Bone marrow (tissue), 2 donors: ENCODE measurements at places on chromosomes 12 and 14.
A peak's percentile ranks its signal among the peaks of the same experiment; 100 is the strongest.

GRCh38 chr12:10697156-10697555 lies 23.3 kb upstream of the STYK1 start:
- DNase-seq: no peak

DNA sequence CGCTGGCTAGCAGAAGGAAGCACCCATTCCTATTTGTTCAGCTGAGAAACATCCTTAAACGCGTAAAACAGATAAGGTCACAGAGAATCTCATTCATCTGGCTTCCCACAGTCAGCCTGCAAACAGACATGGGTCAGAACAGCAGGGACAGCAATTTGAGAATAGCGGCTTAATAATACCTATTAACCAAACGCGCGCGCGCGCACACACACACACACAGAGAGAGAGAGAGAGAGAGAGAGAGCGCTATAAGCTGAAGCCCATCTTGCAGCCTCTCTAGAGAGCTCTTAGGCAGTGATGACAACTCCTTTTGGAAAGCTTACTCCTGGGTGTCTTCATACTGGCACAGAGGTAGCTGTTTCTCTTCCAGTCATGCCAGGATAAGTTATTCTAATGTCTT lies 26.4 kb downstream of the TMEM132D start:
- no peak for DNase-seq

GRCh38 chr12:124740691-124741137 lies 123.0 kb downstream of the SCARB1 start:
- DNase-seq: no peak

GRCh38 chr12:19596434-19597166 lies 157.3 kb downstream of the AEBP2 start:
- no peak for DNase-seq

DNA sequence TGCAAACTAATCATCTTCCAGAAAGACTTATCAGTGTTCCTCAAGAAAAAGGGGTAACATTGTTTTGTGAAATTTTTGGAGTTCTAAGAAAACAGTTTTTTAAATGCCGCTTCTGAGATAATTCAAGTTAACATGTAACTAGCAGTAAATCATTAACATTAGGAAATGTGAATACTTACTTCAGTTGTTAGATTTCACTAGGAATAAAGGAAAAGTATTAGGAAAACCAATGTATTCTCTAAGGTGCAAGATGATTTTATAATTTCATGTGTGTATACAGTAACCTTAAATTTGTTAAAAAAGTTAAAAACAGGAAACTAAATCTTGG lies 36.8 kb downstream of the PAPOLA start:
- DNase-seq: no peak

DNA sequence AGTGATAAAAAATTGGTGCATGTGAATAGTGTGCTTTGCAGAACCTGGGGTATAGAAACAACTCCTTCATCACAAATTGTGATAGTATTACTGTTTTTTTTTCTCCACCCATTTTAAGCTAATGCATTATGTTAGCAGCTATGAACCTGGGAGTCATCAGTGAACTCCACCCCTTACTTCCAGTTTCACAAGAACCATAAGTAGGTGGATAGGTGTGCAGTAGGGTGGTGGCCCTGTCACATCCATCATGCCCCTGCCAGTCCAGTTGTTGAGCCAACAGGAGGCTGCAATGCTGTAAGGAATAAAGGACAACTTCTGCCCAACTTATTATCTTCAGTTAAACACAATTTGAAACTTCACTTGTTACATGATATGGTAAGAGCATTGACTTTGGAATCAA lies 85.7 kb downstream of the ABCD2 start:
- no peak for DNase-seq

DNA sequence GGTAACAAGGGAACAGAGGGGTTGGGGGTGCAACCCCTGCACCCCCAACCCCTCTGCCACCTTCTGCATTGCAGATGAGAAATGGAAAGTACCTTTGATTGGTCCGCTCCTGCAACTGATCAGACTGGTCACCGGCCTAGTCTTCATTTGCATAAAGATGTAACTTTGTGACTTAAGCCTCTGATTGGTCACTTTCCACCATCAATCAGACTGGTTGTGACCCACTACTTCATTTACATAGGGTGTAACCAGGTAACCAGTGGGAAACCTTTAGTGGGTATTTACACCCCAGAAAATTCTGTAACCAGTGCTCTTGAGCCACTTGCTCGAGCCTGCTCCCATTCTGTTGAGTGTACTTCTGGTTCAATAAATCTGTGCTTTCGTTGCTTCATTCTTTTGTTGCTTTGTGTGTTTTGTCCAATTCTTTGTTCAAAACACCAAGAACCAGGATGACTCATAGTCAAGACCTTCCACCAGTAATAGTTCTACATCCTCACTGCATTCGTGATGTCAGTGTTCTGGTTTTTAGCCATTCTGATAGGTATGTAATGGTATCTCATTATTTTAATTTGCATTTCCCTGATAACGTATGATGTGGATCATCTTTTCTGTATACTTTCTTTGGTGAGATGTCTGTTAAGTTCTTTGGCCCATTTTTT lies 30.8 kb downstream of the LEMD3 start:
- DNase-seq: no peak

- no peak for DNase-seq
Measured at GRCh38 chr12:89355243-89356068, 3.2 kb upstream of the DUSP6 start.

DNA sequence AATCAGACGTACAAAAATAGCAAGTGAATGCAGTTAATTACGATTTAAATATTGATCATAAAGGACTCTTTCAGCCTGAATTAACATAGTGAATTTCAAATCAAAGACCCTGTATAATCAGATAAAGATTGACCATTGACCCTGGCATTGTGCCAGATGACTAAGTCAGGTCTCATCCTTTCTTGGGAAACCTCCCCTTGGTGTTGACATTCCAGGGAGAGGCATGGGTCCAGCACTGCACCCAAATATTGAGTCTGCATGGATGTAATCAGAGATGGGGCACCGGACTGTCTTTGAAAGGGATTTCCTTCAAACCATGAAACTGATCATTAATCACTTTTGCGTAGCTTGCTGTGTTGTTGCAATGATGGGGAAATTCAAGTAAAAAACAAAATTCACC lies 1138.2 kb downstream of the BCL11B start:
- no peak for DNase-seq

GRCh38 chr14:40308240-40308639 lies 876.0 kb upstream of the FBXO33 start:
- no peak for DNase-seq

DNA sequence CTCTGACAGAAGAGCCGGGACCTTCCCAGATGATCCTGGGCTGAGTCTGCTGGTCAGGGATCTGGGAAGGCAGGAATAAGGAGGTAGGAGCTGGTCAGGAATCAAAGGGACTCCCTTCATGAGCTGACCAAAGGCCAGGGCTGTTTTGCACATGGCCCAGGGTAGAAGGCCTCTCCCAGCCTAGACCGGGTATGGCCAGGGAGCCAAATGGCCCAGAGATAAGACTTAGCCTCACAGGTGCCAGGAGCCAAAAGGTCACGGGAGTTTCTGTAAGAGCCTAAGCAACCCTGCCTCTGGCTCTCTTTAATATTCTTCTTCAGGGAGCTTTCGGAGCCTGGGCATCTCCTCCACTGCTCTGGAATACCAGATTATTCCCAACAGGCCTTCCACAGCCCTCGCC lies 191.3 kb upstream of the PWP1 start:
- no peak for DNase-seq

DNA sequence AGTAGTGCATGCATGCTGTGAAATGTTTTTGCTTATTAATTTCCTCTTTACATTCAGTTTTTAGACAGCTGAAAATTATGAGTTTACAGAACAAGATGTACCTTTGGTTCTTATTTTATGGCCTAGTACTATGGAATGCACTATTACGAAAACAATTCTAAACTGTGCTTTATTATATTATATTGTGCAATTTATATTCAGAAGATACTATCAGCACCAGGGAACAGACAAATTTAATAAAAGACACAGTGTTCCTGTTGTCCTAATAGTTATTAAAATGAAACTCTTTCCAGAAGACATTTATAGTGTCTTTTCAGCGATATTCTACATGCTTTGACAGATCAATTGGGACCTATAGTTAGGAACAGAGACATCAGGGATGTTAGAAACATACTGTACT lies 427.3 kb downstream of the BTG1 start:
- DNase-seq: no peak

DNA sequence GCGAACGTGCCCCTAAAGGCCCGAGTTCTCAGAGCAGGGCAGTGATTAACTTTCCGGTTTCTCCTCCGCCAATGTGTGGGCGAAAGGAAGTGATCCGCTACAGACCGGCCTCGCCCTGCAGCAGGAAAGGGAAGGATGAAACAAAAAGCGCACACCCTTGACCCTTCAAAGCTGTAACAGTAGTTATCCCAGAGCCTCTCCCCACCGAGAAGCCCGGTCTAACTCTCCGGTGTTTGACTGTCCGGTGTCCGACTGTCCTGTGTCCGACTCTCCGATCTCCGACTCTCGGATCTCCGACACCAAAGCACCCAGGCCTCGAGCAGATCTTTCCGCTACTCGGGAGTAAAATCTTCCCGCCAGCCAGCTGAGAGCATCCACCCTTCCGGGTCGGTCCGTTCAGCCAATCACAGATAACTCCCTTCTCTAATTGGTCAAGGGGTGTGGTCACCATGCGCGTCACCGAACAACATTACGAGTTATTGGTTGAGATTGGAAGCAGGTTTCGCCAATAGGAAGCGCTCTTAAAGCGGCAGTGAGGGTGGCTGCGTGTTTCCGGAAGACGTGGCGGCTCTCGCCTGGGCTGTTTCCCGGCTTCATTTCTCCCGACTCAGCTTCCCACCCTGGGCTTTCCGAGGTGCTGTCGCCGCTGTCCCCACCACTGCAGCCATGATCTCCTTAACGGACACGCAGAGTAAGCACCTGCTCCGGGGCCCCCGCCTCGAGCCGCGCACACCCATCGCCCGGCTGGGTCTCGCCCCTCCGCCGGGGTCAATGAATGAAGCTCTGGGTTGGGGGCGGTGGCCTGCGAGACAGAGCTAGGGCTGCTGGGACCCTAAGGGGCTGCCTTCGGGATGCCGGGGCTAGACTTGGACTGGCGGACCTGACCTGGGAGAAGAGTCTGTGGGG lies at the start of the genes GOLT1B and RECQL:
TSS of gene GOLT1B (plus strand) at position 532 of the 906 bp plus-strand sequence. CDS start at position 667, 135 bp downstream.
TSS of gene RECQL (minus strand) at position 378 of the 906 bp plus-strand sequence. CDS start 2,065 bp downstream, outside the sequence.
- peak; percentile 99 for DNase-seq

GRCh38 chr12:94587266-94588241 lies 62.8 kb downstream of the TMCC3 start:
- no peak for DNase-seq

- peak; percentile 71 for DNase-seq
Measured at GRCh38 chr14:103123634-103124500, 606 bp downstream of the TNFAIP2 start.

DNA sequence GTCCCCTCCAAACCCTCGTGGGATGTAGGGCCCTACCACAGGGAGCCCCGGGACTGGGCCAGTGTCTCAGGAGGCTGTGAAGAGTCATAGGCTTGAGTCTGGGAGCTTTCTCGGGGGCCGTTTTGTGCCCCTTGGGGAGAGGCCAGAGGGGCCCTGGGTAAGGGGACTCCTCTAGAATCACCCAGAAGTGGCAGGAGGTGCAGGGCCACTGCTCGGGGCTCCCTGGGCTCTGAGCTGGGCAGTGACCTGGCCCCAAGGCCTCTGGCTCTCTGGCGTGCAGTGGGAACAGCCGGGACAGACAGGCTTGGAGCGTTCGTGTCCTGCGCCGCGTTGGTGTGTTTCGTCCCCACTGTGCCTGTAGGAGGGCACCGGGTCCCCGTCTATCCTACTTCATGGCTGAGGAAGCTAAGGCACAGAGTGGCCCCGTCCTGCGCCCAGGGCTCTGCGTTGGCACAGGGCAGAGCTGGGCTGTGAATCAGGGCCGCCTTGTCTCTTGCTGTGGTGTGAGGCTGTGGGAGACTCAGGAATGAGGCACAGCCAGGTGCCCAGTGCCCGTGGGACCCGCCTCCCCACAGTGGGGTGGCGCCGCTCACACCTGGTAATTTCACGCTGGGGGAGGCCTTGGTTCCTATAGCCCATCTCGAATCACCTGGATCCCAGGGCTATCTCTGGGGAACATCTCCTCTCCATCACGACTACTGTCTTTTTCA lies 23.8 kb upstream of the KIF26A start:
- no peak for DNase-seq

DNA sequence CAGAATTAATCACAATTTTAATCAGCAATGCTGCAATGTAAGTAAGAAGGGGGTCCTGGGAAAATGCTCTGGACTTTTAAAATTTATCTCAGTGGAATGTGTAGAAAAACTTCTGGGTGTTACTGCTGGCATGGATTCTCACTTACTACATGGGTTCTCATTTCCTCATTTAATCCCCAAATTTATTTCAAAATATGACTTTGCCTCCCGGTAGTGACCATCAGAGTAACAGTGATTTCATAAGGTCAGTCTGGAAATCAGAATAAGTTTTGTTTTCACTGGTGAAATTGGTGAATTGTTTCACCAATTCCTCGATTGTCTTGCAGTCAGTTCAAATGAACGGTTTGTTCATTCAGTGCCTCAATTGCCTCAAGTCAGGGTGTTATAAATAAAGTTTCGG lies 22.3 kb upstream of the DDHD1 start:
- no peak for DNase-seq

- no peak for DNase-seq
Measured at GRCh38 chr14:77102154-77102553, 4.1 kb downstream of the CIPC start.

GRCh38 chr12:47707905-47708543 lies 2.2 kb upstream of the RPAP3 start:
- DNase-seq: no peak

- DNase-seq: no peak
Measured at GRCh38 chr14:102789349-102789748, 12.1 kb downstream of the TRAF3 start.

- DNase-seq: no peak
Measured at GRCh38 chr14:99316281-99317163, 44.5 kb upstream of the BCL11B start.
